Stimulated activated CD4-positive, alpha-beta T cell treated with anti-CD3 and anti-CD28 coated beads, Interleukin-2, amount 100 ng/mL, for 4 hours (primary cell): ENCODE measurements at places on chromosomes 6 and 20.

GRCh38 chr6:50842446-50842845, 23.8 kb downstream of the TFAP2B start:
- no peak for DNase-seq

GRCh38 chr6:56282391-56282790, 35.0 kb upstream of the COL21A1 start:
- no peak for DNase-seq

- no peak for DNase-seq
Measured at GRCh38 chr6:20623761-20624160, 89.5 kb downstream of the CDKAL1 start.

DNA sequence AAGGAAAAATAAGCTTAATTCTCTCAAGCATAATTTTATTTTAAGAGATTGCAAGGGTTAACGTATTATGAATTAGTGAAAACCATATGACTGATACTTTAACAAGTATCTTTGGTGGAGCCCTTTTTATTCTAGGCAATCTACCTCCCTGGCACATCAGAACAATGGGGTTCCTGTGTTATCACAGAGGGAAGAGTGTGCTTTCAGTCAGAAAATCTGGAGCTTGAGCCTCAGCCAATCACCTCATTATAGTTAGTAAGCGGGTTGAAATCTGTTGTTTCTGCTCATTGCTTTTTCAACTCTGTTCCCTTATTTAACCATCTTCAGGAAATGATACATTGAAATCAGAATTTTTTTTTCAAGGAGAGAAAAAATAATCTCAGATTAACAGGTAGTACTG, 391 bp downstream of the ADGRF1 start:
- DNase-seq = no peak

DNA sequence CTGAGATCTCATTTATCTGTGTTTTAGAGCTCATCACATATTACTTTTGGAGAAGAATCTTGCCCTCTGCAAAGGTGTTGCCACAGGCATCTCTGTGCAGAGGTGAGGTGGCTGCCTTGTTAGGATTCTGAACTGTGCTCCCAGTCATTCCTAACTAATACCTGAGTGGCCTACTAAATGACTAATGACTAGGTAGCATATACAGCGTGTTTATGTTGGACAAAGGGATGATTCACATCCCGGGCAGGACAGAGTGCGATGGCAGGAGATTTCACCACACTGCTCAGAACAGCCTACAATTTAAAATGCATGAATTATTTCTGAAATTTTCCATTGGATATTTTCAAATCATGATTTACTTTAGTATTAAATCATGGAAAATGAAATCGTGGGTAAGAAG, 23.1 kb upstream of the CGA start:
- DNase-seq = no peak

DNA sequence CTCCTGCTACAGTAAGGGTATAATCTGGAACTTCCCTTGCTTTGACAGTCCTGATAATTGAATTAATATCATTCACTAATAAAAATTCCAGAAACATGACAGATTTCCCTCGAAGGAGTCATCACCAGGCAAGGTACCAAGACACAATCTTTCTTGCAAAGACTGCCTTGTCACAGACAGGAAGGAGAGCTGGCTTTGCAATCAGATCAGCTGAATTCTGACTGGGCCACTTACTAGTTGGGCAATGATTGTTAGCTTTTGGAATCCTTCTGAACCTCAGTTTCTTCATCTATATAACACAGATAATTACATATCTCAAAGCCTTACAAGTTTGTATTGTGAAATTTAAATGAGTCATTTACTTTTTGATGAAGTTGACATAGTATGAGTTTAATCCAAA, 344.2 kb downstream of the RFPL4B start:
- no peak for DNase-seq

DNA sequence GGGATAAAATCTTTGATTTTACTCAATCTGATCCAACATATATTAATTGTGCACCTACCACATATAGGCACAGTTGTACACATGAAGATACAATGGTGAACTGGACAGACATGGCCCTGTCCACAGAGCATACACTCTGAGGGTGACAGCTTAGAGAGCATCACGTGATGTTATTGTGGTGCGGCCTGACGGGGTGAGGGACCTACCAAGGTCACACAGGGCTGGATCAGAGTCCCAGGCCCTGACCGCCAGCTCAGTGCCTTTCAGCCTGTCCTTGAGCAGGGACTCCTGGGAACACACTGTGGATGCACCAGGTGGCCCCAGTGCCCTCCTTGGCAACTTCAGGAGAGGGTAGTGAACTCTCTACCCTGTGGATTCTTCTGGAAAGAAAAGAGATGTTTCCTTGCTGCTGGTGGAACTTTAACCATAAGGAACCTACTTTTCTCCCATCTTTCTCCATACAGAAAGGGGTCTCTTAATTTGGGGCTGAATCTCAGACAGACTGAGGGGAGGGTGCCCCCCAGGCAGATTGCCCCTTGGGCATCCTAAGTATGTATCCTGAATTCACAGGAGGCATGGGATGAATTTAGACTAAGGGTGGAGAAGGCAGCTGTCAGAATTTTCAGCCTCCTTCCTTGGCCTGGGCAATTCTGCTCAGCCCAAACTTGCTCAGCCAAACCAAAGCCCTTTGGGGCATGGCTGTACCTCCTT, 26.5 kb downstream of the PCK1 start:
- no peak for DNase-seq

- DNase-seq = no peak
Measured at GRCh38 chr6:68086199-68086598, 548.9 kb upstream of the ADGRB3 start.

DNA sequence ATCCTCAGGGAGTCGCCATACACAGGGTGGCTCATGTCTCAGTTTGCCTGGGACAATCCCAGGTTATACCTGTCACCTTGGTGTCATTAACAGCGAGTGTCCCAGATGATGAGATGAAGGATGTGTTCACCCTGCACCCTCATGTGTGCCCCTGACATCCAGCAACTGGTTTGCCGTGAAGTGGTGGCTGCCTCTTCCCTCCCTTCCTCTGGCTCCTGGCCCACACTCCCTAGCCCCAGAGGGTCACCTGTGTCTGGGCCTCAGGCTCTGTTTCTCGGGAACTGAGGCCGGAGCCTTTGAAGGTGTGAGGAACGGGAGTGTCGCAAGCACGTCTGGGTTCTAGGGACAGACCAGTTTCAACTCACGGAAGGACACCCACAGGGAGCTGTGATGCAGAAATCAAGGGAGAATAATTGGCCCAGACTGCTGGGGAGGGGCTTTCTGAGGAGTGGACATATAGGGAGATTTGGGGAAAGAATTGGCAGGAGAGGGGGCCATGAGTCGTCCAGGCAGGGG, 35.8 kb upstream of the PHACTR3 start:
- DNase-seq = no peak
